Activated naive CD8-positive, alpha-beta T cell treated with anti-CD3 and anti-CD28 coated beads, Interleukin-2, amount 10 ng/mL, durations not matched to agents 7 days and 5 days (primary cell): ENCODE measurements at places on chromosomes 5 and 9. TPM values are rescaled to one million over a fixed set of nuclear protein-coding genes. Genes with fewer than 3 reads are reported as not detected.
A peak's percentile ranks its signal among the peaks of the same experiment; 100 is the strongest.

Gene TESK1
- 42.8 TPM for total RNA-seq

Gene PNPLA7
- 7.0 TPM for total RNA-seq

Gene GRIN1
- not detected for total RNA-seq

Gene MED22
- 27.8 TPM for total RNA-seq

Gene ALDH1B1
- total RNA-seq, result 10.1 TPM

DNA sequence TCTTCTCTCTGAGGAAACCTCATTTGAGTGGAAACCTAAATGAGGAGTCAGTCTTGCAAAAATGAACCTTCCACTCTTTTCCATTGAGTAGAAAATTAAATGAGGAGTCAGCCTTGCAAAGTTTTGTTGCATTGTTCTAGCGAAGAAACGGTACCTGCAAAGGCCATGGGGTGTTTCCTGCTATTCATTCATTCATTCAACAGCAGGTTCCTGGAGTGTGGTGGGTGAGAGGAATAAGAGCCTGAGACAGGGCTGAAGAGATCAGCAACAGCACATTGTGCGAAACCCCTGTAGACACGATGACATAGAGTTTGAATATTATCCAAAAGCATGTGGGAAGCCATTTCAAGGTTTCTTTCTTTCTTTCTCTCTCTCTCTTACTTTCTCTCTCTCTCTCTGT lies 14.6 kb upstream of the SETX start:
- no peaks in the 10 kb centered on the region for H3K27me3 ChIP-seq
- peaks cover 5% of the 10 kb centered on the region for H3K36me3 ChIP-seq
- peaks cover 15% of the 10 kb centered on the region for H3K4me1 ChIP-seq
- H3K27ac ChIP-seq, result no peak overlapping the region
- H3K4me3 ChIP-seq, result no peak overlapping the region

GRCh38 chr5:39342460-39342859 lies 21.8 kb downstream of the C9 start:
- peaks cover 7% of the 10 kb centered on the region for H3K27me3 ChIP-seq
- H3K36me3 ChIP-seq, result no peaks in the 10 kb centered on the region
- no peak overlapping the region for H3K4me3 ChIP-seq
- DNase-seq, result no peak
- H3K4me1 ChIP-seq, result no peaks in the 10 kb centered on the region

DNA sequence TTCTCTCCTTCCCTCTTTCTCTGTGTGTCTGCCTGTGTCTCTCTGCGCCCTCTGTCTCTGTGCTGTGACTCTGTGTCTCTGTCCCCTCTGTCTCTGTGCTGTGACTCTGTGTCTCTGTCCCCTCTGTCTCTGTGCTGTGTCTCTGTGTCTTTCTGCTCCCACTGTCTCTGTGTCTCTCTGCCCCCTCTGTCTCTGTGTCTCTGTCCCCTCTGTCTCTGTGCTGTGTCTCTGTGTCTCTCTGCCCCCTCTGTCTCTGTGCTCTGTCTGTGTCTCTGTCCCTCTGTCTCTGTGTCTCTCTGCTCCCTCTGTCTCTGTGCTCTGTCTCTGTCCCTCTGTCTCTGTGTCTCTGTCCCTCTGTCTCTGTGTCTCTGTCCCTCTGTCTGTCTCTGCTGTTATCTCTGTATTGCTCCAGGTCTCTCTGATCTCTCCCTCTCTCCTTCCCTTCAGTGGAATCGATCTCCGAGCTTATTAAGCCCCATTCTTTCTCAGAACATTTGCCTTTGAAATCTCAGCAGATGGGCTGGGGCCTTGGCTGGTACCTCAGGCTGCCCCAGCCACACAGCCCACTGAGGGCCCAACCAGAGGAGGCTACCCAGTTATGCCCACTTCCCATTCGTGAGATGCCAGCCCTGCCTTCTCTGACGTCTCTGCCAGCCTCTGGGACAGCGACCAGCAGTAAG lies 33.4 kb upstream of the FIBCD1 start:
- H3K36me3 ChIP-seq, result no peaks in the 10 kb centered on the region
- H3K27ac ChIP-seq, result no peak overlapping the region
- H3K4me3 ChIP-seq, result no peak overlapping the region
- H3K27me3 ChIP-seq, result peaks cover 6% of the 10 kb centered on the region

GRCh38 chr5:95132096-95132495 lies 152.8 kb downstream of the MCTP1 start:
- H3K27me3 ChIP-seq, result peaks cover 2% of the 10 kb centered on the region
- H3K4me3 ChIP-seq, result no peak overlapping the region
- H3K4me1 ChIP-seq, result no peaks in the 10 kb centered on the region
- DNase-seq, result no peak
- H3K27ac ChIP-seq, result no peak overlapping the region
- H3K36me3 ChIP-seq, result no peaks in the 10 kb centered on the region

DNA sequence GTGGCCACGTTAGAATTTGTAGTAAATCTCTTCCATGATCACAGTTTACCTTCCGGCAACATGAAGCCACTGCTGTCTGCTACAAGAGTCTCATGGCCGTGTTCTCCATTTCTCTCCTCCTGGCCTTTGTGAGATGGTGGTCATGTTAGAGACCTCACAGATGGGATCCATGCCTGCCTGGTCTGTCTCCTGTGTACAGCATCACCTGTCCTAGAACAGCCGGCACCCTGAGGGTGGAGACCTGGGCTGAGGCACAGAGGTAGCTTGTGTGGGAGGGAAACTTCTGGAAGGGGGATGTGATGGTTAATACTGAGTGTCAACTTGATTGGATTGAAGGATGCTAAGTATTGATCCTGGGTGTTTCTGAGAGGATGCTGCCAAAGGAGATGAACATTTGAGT lies 3.1 kb upstream of the FCN2 start:
- no peak overlapping the region for H3K27ac ChIP-seq
- H3K4me3 ChIP-seq, result no peak overlapping the region
- H3K27me3 ChIP-seq, result peaks cover 14% of the 10 kb centered on the region

DNA sequence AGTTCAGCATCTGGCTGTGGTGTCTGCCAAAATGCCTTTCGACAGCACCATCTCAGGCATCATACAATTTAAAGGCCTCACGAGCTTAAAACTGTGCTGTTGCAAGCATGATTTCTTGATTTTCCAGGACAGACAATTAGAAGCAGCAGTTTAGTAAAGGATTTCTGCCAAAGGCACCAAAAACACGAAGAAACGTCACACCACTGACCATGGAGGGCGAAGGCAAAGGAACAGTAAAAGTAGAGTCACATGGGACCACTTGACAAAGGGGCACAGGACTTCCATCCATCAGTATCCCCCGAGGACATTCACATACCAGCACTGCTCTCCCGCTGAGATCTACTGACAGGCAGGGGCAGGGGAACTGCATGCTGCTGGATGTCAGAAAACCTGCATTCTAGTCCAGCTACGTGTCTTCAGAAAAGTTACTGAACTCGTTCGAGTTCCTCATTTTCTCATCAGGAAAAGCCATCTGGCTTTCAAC lies 70.4 kb upstream of the FBXW11 start:
- peak overlapping the region; percentile 19 for H3K27ac ChIP-seq
- H3K36me3 ChIP-seq, result peaks cover 62% of the 10 kb centered on the region
- no peak overlapping the region for H3K4me3 ChIP-seq
- peaks cover 36% of the 10 kb centered on the region for H3K4me1 ChIP-seq

DNA sequence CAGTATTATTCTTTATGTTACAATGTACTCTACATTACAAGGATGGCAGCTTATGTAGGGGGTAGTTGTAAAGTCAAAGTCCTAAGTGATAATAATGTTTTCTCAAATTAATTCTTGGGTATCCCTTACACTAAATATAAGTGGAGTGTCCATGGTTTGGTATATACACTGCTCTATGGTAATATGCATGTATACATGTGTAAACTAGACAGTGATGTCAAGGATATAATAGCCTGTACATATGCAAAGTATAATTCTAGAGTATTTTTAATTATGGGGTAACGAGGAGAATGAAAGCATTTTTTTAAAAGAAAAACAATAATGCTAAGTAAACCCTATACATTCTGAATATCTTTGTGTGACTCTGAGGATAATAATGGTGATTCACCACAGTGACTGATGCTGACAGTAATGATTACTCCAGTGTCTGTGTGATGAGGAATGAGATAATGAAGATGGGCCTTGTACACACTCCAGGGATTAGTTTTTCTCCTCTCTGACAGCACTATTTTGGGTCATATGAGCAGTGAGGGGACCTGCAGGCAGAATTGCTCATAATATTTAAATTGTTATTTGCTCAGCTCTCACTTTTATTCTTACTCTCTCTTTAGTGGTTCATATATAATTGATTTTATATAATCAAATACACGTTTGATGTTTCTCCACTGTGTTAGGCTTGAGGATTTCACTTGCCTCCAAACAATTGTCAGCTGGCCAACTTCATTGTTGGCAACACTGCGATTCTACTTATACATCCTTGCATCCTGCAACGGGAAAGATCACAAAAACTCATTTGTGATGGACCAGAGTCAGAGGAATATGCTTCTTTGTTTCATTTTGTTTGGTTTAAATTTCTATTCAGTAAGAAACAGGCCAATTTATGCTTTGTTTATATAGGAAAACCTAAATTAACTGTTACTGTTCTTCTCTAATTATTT lies 88.2 kb downstream of the NREP start:
- no peaks in the 10 kb centered on the region for H3K36me3 ChIP-seq
- H3K27ac ChIP-seq, result no peak overlapping the region
- no peak overlapping the region for H3K4me3 ChIP-seq

- DNase-seq, result no peak
- H3K4me3 ChIP-seq, result no peak overlapping the region
- H3K4me1 ChIP-seq, result peaks cover 4% of the 10 kb centered on the region
- H3K27ac ChIP-seq, result no peak overlapping the region
Measured at GRCh38 chr5:149646564-149646963, 65.3 kb downstream of the ARHGEF37 start.

GRCh38 chr5:73405691-73406090 lies 42.9 kb downstream of the FOXD1 start:
- H3K27ac ChIP-seq, result no peak overlapping the region
- no peak for DNase-seq
- no peaks in the 10 kb centered on the region for H3K4me1 ChIP-seq
- no peak overlapping the region for H3K4me3 ChIP-seq
- no peaks in the 10 kb centered on the region for H3K36me3 ChIP-seq

GRCh38 chr5:120874081-120874862 lies 410.2 kb downstream of the PRR16 start:
- no peak overlapping the region for H3K27ac ChIP-seq
- no peak for DNase-seq
- no peaks in the 10 kb centered on the region for H3K4me1 ChIP-seq
- no peaks in the 10 kb centered on the region for H3K36me3 ChIP-seq
- H3K27me3 ChIP-seq, result no peaks in the 10 kb centered on the region

- peaks cover 31% of the 10 kb centered on the region for H3K36me3 ChIP-seq
- peaks cover 6% of the 10 kb centered on the region for H3K4me1 ChIP-seq
- H3K27ac ChIP-seq, result no peak overlapping the region
- no peak overlapping the region for H3K4me3 ChIP-seq
Measured at GRCh38 chr9:33051144-33051543, 25.3 kb downstream of the SMU1 start.

DNA sequence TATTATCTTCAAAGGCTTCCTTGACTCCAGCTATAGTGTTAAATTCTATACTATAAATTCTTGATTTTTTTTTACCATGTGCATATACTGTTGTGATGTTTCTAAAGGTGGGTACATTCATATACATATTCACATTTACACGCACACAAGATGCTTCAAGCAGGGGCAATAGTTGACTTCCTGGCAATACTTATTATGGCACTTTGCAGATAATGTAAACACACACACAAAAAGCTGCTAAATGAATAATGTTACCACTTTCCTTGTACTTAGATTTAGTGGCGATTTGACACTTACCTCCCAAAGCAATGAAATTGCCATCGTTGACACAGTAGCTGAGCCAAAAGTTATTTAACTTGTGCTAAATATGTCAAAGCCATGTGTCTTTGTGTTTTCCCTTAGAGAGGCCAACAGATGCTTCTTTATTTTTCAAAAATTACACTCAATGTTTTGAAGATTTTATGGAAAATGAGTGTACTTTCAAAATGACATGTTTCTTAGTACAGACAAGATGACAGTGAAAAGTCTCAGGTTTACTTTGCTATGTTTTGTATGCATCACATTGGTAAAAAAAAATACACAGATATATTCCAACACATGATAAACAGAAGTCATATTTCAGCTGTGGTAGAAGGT lies 12.2 kb upstream of the ERAP2 start:
- DNase-seq, result no peak
- H3K4me1 ChIP-seq, result peaks cover 12% of the 10 kb centered on the region
- H3K36me3 ChIP-seq, result peaks cover 2% of the 10 kb centered on the region
- no peaks in the 10 kb centered on the region for H3K27me3 ChIP-seq
- H3K27ac ChIP-seq, result no peak overlapping the region

DNA sequence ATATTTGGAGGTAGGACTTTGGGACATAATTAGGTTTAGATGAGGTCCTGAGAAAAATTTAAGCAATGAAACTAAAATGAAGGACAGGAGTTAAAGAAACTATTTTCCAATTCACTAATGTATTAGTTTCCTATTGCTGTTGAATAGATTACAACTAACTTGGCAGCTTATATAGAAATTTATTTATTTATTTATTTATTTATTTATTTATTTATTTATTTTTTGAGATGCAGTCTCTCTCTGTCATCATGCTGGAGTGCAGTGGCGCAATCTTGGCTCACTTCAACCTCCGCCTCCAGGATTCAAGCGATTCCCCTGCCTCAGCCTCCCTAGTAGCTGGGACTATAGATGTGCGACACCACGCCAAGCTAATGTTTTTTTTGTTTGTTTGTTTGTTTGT lies 182.4 kb upstream of the ADCY2 start:
- H3K27me3 ChIP-seq, result no peaks in the 10 kb centered on the region
- DNase-seq, result no peak
- H3K4me3 ChIP-seq, result no peak overlapping the region
- H3K36me3 ChIP-seq, result no peaks in the 10 kb centered on the region
- no peaks in the 10 kb centered on the region for H3K4me1 ChIP-seq

DNA sequence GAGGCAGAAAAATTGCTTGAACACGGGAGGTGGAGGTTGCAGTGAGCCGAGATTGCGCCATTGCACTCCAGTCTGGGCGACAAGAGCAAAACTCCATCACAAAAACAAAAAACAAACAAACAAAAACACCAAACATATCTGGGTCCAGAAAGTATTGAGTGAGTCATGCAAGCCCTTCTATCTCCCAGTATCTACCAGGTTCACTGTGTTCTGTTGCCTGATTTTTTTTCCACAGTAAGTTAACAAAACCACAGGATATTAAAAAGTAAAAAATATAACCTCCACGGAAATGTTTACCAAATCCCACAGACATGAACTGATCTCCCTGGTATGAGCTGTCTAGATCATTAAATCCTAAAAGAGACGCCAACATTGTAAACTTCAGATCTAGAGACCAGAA lies 94.4 kb downstream of the ANKH start:
- H3K4me1 ChIP-seq, result peaks cover 15% of the 10 kb centered on the region
- no peaks in the 10 kb centered on the region for H3K27me3 ChIP-seq

DNA sequence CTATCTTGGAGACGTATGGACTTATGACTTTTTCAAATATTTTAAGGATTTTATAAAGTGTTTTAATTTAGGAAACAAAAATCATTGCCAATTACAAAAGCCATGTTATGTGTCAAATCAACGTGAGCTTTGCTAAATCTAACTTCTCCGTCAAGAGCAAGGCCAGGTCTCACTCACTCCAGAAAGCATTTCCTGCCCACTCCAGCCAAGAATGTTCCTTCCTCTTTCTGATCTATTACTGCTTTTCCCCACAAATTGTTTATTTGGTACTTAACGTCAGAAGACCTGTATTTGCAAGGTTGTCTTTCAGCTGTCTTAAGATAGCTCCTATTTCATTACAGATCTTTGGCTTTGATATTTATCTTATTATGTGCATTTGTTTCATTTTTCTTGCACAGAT lies 193.5 kb upstream of the HAPLN1 start:
- no peak overlapping the region for H3K27ac ChIP-seq
- no peaks in the 10 kb centered on the region for H3K36me3 ChIP-seq
- H3K4me3 ChIP-seq, result no peak overlapping the region
